ENCODE measurements at places on chromosomes 2 and 18. TPM values are rescaled to one million over a fixed set of nuclear protein-coding genes. Genes with fewer than 3 reads are reported as not detected.

GRCh38 chr18:54532222-54532621, 58.8 kb upstream of the DYNAP start:
- no peak for DNase-seq

- DNase-seq = no peak
These were observed 73.6 kb downstream of the RND3 start for GRCh38 chr2:150413910-150414309.

The EIF2AK2 gene
- 39.0 TPM for total RNA-seq

GRCh38 chr18:60044290-60045006, 144.7 kb downstream of the PMAIP1 start:
- no peak for DNase-seq

DNA sequence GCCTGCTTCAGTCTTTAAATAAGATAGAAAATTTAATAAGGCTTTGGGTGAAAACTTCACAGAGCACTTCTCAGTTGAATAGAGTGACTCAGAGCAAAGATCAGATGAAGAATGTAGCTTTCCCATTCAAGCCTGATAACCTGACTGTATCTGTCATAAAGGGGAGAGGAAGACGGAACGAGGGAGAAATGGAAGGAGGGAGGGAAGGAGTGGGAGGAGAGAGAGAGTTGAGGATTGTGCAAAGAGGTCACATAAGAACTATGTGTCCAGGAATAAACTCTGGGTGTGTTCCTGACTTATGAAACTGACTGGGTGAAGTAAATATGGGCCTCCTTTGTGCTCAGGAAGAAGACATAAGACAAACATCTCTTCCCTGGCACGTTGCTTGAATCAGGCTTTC, 385.5 kb downstream of the LPIN1 start:
- no peak for DNase-seq

- DNase-seq = no peak
These were observed 29.3 kb upstream of the CREG2 start for GRCh38 chr2:101416609-101417008.

The PSD4 gene
- 13.1 TPM for total RNA-seq

The BMP10 gene
- total RNA-seq = not detected

The DOK6 gene
- total RNA-seq = 2.1 TPM

The CTNNA2 gene
- not detected for total RNA-seq

GRCh38 chr2:64344999-64345576, 108.9 kb upstream of the LGALSL start:
- DNase-seq = no peak

- no peak for DNase-seq
These were observed 56.8 kb downstream of the BIN1 start for GRCh38 chr2:127049927-127050802.

DNA sequence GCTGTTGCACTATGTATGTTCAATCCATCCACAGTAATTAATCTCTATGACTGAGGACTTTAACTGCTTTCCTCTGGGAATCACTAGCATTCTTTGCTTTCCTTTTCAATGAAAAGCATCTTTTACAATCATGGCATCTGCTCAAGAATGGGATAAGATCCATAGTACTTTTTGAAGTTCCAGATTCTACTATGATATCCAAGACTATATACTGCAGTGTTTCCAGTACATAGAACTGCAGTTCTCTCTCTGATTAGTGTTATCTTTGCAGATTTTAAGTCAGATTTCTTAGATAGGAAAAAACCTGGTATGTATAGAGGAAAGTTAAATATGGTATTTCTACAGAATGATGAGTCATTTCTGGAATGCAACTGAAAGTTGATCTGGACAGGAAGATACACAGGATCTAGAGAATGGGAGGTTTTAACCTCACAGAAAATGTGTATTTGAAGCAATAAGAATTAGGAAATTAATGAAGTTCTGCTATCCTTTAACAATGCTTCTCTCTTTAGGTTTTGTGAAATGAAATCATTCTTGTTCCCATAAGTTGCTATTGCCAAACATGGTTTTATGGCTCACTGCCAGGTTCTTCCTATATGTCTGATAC, 670.7 kb downstream of the ERBB4 start:
- DNase-seq = no peak

DNA sequence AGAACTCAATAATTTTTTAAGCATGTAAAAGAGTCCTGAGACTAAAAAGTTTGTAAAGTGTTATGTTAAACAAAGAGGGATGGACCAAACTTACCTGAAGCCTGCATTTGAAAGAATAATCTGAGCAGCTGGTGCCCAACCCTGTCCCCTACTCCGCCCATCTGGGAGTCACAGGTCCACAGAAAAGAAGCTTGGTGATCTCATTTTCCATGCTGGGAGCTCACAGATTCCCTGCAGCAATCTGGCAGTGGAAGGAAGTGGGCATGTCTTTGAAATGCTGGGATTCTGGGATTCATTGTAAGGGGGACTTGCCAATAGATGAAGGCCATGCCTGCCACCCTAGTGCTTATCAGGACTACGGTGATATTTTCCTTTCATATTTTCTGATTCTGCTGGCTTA, 17.9 kb downstream of the CDH2 start:
- DNase-seq = no peak

- no peak for DNase-seq
These were observed 85.3 kb downstream of the CAPN13 start for GRCh38 chr2:30721668-30722647.

GRCh38 chr2:221762496-221762895, 190.4 kb upstream of the EPHA4 start:
- DNase-seq = no peak

- no peak for DNase-seq
These were observed 19.6 kb downstream of the CHN1 start for GRCh38 chr2:174985614-174986013.

The ALK gene
- total RNA-seq = 2.0 TPM

GRCh38 chr2:152549423-152549822, 167.8 kb downstream of the PRPF40A start:
- no peak for DNase-seq

DNA sequence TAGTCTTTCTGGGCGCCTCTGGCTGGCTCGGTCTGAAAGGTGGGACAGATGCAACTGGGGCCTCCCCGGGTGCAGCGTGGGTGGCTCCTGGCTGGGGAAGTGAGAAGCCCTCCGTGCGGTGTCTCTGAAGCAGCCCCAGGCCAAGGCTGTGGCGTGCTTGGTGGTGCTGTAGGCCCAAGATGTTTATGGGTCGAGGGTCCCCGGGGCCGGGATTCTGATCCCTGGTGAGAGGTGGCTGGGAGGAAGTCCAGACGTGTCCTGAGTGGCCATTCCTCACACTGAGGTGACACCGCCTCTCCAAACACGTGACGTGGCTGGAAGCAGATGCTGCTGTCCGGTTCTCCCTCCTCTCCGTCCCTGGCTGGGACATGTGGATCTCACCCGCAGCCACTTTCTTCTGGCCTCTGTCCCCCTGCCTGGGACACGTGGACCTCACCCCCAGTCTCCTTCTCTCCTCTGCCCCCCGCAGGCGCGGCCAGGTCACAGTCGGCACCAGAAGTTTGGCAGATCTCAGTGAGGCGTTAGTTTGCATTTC, 12.6 kb downstream of the RTP5 start:
- no peak for DNase-seq

The NTSR2 gene
- not detected for total RNA-seq

- no peak for DNase-seq
These were observed 32.0 kb downstream of the SULT1C4 start for GRCh38 chr2:108409768-108410167.

DNA sequence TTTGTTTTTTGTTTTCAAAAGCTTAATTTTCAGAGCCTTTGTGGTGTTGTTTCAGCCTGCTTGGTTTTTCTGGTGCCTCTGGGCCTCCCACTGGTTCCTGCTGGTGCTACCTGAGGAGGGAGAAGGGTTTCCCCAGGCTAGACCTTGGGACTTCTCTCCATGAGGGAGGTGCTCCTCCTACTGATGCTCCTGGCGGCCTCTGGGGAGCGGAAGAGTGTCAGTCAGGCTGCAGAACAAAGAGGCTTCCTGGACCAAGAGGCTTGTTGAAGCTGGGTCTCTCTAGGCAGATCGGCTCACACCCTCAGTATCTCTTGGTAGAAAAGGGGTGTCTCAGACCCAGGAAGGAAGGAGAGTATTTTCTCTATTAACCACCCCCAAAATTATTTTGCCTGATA, 32.2 kb downstream of the RFX8 start:
- DNase-seq = no peak

GRCh38 chr2:239005586-239005985, 157.7 kb downstream of the TWIST2 start:
- DNase-seq = no peak

The HNRNPLL gene
- 60.1 TPM for total RNA-seq

The CNGA3 gene
- total RNA-seq = not detected

DNA sequence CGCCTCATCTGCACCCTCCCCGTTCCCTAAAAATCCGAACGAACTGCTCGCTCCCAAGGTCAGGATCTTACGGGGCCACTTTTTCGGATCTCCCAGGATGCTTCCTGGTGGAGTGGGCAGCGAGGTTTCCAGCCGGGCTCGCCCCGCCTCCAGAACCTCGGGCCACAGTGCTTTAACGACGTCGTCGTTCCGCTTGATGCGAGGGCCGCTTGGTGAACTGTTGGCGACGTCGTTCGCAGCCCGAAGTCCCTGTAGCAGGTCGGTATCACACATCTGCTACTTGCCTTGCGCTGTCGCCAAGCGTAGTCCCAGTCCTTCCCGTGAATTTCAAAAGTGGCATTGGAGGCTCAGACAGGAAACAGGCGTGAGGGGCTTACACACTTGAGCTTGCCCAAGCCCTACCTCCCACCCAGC, 15.3 kb downstream of the EVX2 start:
- DNase-seq = no peak

All from thoracic aorta (tissue), 2 donors.